ENCODE measurements at places on chromosomes 13 and 19.

DNA sequence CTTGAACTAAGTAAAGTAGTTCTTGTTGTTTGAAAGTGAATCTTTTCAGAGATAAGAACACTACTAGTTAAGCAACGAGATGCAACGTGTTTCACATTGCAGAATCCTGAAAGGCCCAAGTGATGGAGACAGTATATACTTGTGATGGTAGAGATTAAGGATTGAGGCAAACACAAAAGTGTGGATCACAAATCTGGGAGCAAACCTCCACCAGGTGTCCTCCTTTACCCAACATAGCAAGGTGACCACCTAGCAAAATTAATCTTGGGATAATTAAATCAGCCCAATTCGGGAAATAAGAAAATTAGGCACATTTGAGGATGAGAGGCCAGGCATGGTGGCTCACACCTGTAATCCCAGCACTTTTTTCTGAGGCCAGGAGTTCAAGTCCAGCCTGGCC, 563.9 kb downstream of the DACH1 start:
- DNase-seq: no peak

DNA sequence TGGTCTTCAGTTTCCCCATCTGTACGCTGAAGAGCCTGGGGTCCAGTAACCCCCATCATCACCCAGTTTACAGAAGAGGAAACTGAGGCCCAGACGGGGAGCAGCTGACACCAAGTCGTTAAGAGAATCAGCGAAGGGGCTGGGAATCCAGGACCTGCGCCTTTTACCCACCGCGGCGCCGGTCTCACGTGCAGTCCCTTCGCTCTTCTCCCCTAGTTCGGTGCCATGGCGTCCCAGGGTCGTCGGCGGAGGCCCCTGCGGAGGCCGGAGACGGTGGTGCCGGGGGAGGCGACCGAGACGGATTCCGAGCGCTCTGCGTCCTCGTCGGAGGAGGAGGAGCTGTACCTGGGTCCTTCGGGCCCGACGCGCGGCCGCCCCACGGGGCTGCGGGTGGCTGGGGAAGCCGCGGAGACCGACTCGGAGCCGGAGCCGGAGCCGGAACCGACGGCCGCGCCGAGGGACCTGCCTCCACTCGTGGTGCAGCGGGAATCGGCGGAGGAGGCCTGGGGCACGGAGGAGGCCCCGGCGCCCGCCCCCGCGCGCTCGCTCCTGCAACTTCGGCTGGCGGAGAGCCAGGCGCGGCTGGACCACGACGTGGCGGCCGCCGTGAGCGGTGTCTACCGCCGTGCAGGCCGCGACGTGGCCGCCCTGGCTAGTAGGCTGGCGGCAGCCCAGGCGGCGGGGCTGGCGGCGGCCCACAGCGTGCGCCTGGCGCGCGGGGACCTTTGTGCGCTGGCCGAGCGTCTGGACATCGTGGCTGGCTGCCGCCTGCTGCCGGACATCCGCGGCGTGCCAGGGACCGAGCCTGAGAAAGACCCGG, 698 bp downstream of the BLOC1S3 start:
- DNase-seq: no peak

- no peak for DNase-seq
These were observed 3.5 kb upstream of the UBAC2 start for GRCh38 chr13:99197117-99197651.

DNA sequence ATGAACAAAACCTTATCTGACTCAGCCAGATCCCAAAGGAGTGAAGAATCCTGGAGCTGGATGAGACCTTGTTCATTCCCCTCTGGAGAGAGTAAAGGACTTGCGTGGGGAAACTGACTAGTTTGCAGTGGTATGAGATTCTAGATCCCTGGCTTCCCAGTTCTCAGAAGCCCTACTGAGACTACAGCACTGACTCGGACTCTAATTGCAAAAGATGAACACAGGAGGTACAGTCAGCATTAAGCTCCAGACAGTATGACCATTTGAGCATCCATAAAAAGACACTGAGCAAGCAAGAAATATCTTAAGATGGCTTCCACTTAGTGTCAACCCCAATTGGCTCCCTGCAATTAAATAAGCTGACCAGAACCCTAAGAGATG, 6.8 kb downstream of the ZC3H4 start:
- no peak for DNase-seq

DNA sequence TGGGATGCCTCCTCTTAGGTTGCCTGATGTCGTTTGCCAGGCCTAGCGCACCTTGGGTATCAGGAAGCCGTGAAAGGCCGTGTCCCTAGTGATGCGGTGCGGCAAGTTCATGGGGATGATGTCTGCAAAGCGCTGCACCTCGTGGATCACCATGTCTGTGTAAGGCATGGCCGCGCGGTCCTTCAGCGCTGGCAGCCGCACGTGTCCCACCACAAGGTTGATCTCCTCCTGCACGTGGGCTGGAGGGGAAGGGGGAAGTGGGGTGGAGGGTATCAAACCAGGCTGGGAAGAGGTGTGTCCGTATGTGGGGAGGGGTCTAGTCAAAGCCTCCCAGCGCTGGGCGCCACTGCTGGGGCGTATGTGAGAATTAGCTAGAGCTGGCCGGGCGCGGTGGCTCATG, 23.2 kb downstream of the EGLN2 start:
- DNase-seq: no peak

DNA sequence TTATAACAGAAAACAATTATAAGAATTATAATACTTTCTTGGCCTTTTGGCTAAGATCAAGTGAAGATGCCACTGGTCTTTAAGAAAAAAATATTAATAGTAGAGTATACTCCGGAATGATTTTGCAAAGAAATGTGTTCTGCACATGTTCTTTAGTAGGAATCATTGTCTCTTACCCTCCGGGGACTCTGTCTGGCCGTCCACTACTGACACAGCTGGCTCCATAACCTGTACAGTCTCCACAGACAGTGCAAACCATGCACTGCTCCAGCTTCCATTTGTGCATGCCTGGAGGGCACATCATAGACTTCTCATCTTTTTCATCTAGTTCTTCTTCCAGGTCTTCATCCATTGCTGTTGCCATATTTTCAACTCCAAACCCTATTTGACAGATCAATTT, 75.9 kb downstream of the MYCBP2 start:
- DNase-seq: no peak

DNA sequence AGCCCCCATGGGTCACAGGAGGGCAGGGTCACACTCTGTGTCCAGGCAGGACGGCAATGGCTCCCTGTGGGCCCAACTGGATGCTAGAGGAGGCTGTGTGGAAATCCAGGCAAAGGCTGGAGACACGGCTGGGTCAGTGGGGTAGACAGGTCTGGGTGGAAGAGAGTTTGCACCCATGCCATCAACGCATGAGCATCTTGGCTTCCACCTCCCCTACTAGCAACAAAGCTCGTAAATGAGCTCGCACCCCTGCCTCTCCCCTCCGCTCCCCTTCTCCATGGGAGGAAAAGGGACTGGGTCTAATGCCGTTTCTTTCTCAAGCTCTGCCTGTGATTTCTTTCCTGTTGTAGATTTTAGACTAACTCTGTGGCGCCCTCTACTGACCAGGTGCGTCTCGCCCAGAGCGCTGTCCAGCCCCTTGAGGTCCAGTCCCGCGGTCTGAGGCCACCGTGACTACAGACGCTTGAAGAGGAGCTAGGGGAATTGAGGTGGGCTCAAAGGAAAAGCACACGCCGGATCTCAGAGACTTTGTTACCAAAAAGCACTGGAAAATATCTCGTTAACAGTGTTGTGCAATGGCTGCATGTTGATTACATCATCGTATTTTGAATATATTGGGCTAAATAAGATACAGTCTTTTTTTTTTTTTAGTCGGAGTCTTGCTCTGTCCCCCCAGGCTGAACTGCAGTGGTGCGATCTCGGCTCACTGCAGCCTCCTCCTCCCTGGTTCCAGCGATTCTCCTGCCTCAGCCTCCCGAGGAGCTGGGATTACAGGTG, 50.7 kb upstream of the USP29 start:
- no peak for DNase-seq

DNA sequence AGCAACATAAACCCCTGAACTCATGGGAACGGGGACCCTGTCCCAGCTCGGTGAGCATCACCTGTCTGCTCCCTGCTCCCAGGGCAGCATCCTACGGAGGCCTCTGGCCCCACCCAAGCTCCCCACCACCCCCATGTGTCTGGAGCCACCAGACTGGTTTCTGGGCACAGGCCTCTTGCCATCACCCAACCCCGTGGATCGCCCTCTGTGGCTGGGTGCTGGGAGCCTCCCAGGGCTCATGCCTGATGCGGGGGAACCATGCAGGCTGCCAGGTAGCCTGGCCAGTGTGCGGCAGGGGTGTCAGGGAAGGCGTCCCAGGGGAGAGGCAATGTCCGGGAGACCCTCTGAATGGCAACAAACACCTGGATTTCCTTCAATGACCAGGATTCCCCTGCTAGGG, 2.7 kb downstream of the MICOS13 start:
- no peak for DNase-seq

DNA sequence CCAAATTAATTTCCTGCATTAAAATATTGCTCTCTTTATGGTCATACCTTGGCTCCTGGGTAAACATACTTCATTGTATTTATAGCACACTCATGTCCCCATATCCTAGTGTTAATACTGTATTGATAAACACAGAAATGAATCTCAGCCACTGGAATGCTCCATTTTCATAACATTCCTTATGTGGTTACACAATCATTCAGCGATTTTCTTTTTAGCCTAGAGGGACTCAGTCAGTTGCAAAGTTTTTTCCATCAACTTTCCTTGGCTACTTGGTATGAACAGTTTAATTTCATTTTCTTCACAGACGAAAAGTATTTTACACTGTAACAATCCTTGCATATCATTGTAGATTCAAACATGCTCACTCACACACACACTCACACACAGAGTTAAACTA, 471.5 kb downstream of the FGF14 start:
- no peak for DNase-seq

- DNase-seq: no peak
These were observed 28.1 kb downstream of the CPT1C start for GRCh38 chr19:49718991-49719390.

- no peak for DNase-seq
These were observed 62.3 kb downstream of the SGCG start for GRCh38 chr13:23243066-23243465.

GRCh38 chr19:49327878-49328544, 3.0 kb upstream of the SLC6A16 start:
- DNase-seq: no peak

DNA sequence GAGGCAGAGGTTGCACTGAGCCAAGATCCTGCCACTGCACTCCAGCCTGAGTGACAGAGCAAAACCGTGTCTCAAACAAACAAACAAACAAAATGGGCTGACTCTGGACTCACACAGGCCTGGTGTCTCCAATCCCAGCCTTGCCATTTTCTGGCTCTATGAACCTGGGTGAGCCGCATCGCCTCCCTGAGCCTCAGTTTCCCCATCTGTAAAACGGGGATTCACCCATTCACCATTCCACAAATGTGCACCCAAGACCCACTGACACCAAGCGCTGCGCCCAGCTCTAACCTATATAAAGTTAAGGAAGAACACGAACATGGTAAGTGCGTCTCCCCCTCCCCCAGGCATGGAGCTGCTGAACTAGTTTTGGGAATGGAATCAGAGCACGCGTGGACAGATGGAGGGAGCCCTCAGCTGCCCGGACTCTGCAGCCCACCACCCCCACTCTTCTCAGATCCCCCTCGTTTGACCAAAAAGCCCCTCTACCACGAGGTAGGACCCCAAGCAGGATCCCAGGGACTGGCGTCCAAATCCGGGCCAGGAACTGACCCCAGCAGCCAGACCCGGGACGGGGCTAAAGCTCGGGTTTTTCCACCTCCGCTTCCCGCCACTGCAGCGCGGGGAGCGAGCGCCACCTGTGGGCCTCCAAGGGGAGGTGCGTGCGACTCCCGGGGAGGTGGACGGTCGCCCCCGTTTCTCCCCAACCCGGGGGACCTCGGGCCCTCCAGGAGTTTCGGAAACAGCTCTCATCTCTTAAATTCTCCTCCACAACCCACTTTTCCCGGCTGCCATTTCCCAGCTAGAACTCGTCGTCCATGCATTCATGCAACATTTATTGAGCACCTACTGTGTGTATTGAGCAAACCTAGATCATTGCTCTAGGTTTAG, 33.0 kb upstream of the ADGRE5 start:
- peak; percentile 22 for DNase-seq

GRCh38 chr13:101846701-101847100, 394.2 kb downstream of the ITGBL1 start:
- DNase-seq: no peak

- DNase-seq: no peak
These were observed 15.9 kb upstream of the C13orf46 start for GRCh38 chr13:113989585-113990300.

GRCh38 chr13:50228527-50228926, 213.3 kb downstream of the KCNRG start:
- no peak for DNase-seq

DNA sequence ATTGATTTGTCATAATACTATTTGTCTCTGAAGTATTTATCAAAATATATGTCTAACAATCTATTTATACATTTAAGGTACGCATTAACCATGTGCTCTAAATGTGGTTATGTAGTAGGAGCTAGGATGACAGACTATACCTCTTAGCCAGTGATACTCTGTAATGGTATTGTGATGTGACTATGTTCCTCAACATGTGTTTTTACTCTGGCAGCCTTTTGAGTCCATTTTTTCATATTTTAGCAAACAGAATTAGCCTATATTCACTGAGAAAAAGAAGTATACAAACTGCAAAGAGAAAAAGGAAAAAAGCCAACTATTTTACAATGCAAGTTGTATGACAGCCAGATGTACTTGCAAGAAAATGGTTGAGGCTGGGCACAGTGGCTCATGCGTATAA, 26.7 kb downstream of the MAB21L1 start:
- DNase-seq: no peak

Measured in NCI-H1105 (cell line).